ENCODE measurements at places on chromosomes 7 and 10.

DNA sequence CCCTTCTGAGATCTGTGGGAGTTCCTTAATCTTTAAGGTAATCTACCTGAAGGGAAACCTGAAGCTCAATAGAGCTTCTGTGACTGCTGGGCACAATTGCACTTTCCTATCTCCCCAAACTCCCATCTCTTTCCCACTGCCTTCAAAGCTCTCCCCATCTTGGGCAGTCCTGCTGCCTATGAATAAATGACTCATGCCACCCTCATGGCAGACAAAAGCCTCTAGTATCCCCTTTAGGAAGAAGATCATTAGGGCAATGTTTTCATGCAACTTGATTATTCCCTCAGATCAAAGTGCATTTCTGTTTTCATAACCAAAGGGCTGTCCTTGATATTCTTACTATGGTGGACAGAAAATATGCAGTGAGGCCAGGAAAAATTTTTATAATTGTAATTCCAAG lies 704.9 kb upstream of the LRRN3 start:
- no peak for DNase-seq

DNA sequence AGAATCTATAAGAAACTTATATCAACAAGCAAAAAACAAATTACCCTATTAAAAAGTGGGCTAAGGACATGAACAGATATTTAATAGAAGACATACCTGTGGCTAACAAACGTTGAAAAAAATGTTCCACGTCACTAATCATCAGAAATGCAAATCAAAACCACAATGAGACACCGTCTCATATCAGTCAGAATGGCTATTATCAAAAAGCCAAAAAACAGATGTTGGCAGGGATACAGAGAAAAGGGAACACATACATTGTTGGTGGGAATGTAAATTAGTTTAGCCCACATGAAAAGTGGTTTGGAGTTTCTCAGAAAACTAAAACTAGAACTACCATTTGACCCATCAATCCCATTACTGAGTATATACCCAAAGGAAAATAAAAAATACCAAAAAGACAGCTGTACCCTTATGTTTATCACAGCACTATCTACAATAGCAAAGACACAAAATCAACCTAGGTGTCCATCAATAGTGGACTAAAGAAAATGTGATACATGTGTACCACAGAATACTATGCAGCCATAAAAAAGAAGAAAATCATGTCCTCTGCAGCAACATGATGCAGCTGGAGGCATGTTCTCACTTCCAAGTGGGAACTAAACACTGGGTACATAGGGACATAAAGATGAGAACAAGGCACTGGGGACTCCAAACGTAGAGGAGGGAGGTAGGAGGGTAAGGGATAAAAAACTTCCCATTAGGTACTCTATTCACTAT lies 83.8 kb upstream of the TMEM168 start:
- DNase-seq, result no peak

DNA sequence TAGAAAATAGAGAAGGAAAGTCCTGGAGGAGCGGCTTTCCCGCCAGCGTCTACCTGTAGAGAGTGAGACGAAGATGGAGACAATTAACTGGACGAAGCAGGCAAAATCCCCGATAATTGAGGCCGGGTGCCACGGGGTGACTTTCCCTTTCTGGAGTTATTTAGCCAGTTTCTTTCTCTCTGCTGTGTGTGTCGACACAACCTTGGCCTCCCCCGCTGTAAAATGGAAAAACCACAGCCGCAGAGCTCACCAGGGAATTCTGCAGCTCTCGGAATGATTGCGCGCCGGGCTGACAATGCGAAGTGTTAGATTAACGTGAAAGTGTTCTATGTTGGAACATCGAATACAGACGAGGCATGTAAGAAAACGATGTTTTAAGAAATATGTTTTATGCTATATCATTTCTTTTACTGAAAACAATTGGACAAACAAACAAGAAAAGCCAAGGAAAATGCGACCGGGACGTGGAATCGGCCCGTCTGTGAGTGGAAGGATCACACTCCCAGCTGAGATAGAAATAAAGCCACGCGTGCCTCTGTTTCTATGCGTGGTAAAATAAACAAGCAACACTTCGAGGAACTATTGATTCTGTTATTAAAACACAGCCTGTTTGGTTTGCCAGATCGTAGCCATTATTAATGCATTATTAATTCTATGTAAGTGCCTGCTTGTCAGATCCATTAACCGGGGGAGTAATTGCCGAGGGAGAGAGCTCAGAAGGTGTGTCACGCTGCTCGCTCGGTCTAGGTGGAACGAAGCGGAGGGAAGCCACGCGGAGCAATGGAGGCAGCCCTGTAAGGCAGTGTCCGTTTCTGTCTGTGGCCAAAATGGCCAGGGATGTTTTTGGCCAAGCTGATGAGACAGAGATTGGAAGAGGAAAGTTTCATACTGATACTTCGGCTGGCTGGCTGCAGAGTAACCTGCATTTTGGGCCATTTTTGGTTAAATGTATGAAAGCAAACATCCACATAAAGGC lies 129.4 kb downstream of the DNAJB6 start:
- no peak for DNase-seq

DNA sequence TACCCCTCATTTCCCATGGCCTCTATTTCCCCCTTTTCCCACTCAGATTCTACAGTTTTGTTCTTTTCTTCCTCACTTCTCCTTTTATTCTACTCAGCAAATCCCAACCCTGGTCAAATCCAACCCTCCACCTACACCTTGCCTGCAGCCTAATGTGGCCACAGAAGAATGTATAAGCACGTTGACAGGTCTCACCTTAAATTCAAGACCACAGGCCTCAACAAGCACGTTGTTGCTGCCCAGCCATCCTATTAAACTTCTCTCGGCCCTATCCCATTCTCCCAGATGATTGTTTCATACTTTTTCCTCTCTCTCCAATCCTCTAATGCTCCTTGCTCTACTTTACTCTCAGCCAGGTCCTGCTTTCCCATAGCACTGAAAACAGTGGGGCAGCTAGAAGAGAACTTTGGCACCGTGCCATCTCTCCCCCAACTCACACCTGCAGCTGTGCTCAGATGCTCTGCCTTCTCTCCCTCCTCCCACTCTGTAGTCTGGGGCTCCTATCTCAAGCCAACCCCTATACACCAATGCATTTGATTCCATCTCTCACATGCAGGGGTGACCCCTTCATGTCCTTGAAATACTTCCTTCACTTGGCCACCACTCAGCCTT lies 6.8 kb upstream of the EIF3A start:
- no peak for DNase-seq

DNA sequence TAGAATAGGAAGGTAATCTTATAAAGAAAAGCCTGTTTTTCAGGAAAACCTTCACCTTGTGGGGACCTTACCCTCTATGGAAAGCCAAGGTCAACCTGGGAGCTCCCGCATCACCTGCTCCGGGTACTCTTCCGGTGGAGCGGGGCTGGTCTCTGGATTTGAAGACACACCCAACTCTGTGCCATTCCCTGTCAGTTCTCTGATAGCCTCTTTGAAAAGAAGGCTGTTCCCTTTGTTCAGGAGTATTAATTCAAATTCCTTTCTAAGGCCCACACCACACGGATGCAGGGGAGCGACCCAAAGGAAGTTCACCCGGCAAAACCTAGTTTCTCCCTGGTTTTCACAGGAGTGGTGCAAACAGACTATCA lies 10.7 kb downstream of the CTBP2 start:
- DNase-seq, result no peak

- DNase-seq, result no peak
Observed at GRCh38 chr7:34761627-34762026, 103.6 kb downstream of the NPSR1 start.

DNA sequence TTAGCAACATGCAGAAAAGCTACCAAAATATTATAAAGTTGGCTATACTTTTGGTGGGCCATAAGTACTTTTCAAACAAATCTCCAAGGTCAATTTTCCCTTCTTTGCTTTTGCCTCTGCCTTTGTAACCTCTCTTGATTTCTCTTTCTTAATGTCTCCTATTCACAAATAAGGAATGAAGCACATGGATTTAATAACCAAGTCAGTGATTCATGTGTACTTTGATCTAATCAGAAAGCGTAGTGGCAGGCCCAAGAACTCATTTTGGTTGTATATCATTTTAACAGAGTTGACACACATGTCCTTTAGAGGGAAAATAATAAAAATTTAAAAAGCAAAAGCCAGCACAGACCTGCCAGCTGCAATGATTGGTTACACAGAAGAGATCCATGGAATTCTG lies 93.7 kb downstream of the FZD1 start:
- DNase-seq, result no peak

DNA sequence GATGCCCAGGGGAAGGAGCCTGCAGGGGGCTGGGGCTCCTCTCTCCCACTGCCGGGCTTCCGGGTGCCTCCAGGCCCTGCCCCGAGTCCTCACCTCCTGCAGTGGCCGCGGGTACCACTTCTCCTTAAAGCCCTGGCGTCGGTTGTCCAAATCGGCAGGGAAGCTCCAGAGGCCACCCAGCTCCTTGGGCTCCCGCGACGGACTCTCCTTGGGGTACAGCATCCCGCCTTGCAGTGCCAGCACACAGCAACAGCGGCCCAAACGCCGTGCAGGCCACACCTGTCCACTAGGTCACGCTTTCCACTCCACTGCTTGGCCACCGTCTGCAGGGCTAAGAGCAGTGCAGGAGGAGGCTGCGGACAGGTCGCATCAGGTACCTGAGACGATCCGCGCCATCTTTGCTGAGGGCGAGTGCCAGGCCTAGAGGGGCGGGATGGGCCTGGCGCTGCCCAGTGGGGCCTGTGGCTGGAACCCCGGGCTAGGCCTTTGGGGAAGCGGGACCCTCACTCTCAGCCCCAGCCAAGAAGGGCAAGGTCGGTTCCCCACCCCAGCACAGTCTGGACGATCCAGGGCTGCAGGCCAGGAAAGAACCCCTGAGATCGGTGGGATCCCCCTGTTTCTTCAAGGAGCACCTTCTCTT lies 47.7 kb upstream of the ZNF479 start:
- DNase-seq, result no peak

DNA sequence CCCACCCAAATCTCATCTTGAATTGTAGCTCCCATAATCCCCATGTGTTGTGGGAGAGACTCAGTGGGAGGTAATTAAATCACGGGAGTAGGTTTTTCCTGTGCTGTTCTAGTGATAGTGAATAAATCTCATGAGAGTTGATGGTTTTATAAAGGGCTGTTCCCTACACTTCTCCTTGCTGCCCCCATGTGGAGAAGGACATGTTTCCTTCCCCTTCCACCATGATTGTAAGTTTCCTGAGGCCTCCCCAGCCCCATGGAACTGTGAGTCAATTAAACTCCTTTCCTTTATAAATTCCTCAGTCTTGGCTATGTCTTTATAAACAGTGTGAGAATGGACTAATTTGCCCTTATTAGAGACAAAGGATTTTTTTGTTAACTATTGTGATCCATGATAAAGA lies 48.5 kb upstream of the MKX start:
- no peak for DNase-seq

DNA sequence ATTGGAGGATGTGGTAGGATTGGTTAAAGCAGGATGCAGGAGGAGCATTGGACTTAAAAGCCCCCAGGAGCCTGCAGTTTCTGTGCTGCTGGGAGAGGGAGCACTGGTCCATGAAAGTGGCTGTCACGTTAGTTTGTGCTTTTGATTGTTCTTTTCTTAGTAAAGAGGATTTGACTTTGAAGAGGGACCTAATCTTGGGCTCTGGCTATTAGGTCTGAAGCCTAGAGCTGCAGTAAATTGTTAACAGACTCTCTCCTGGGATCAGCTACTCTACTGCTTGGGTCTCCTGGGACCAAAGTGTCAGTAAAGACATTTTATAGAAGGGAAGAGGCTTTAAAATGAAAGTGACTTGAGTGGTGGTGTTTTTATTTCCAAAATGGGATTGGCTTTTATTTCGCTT lies 3.7 kb downstream of the ZFYVE27 start:
- no peak for DNase-seq

GRCh38 chr7:44065431-44066110 lies at the start of gene PGAM2:
TSS of gene PGAM2 (minus strand) at chr7:44065567. CDS start at chr7:44065529, 38 bp downstream.
- DNase-seq, result peak; percentile 71

GRCh38 chr7:107230334-107230733 lies 61.5 kb downstream of the HBP1 start:
- DNase-seq, result no peak

GRCh38 chr10:103155471-103156085 lies 37.5 kb downstream of the NT5C2 start:
- DNase-seq, result no peak

- no peak for DNase-seq
Observed at GRCh38 chr7:99975782-99976521, at the start of gene AZGP1. TSS of gene AZGP1 (minus strand) at chr7:99976031. CDS start at chr7:99976020, 11 bp downstream.

DNA sequence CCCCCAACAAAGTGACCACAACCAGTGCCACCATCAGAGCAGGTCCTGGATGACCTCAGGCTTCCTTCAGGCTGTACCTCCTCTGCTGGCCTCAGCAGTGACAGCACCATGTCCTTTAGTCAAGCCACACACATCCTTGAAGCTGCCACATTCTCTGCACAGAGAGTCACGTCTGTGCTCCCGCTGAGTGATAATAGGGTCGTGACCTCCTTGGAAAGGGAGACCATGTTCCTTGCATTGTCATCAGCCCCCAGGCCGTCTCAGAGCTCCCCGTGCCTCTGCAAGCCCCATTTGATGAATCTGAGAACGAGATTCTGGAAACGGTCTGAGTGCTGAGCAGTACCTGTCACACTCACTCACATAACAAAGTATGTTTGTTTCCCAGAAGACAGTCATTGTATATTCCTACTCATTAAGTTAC lies 106.5 kb upstream of the PRR15 start:
- no peak for DNase-seq

- DNase-seq, result no peak
Observed at GRCh38 chr7:96211954-96212353, 109.9 kb downstream of the SLC25A13 start.

DNA sequence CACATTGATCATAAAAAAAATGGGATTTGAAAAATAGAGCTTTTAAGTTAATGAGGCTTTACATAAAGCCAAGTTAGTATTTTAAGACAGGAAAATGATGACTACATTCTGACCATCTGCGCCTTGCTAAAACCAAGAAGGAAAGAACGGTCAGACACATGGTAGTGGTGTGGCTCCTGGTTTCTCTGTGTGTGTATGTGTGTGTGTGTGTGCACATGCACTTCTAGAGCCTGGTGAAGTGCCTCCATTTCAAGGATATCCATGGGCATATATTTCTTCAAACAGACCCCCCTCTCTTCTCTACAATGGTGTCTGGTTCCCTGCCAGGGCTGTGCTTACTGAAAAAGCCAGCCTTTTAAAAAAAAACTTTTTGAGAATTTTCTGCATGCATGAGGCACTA lies 80.9 kb downstream of the FRMPD2 start:
- DNase-seq, result no peak

DNA sequence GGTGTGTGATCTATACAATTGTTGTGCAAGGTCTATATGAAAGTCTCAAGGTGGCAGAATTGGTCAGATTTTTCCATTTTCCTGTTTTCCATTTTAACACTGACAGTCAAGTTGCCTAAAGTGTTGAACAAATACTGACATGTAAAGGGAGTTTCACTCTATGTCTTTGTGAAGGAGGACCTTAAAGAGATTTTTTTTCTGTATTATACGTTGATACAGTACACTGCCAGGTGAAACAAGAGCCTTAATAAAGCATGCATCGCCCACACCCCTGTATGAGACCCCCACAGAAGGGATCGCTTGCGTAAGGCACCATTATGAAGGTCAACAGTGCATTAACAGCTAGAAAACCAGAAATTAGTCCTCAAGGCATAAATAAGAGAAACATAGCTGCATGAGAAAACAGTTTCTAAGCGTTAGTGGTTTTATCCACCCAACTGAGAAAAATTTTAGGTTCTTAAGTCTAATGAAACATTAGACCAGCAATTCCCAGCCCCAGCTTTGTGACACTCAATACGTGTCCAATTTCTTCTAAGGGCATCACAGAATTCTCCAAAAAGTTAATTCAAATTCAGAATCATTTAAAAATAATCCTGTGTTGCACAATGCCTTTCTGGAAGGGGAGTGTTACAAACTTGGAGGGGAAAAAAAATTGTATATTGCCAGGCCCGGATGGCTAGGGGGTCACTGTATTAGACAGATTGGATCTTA lies 6.9 kb downstream of the KLF6 start:
- DNase-seq, result peak; percentile 43

Measured in activated CD8-positive, alpha-beta memory T cell treated with anti-CD3 and anti-CD28 coated beads for 24 hours (primary cell).